Iris pigment epithelial cell (primary cell): ENCODE measurements at places on chromosomes 6 and 20.
A peak's percentile ranks its signal among the peaks of the same experiment; 100 is the strongest.

DNA sequence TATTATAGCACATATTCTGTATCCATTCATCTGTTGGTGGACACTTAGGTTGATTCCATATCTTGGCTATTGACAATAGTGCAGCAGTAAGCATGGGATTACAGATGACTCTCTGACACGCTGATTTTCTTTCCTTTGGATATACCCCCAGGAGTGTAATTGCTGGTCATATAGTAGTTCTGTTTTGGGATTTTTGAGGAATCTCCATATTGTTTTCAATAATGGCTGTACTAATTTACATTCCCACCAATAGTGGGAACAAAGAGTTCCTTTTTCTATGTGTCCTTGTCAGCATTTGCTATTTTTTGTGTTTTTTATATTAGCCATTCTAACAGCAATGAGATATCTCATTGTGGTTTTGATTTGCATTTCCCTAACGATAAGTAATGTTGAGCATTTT is 309.0 kb upstream of the JARID2 start:
- no peak for DNase-seq

GRCh38 chr20:10328897-10329255 is 105.1 kb downstream of the MKKS start:
- no peak for DNase-seq

DNA sequence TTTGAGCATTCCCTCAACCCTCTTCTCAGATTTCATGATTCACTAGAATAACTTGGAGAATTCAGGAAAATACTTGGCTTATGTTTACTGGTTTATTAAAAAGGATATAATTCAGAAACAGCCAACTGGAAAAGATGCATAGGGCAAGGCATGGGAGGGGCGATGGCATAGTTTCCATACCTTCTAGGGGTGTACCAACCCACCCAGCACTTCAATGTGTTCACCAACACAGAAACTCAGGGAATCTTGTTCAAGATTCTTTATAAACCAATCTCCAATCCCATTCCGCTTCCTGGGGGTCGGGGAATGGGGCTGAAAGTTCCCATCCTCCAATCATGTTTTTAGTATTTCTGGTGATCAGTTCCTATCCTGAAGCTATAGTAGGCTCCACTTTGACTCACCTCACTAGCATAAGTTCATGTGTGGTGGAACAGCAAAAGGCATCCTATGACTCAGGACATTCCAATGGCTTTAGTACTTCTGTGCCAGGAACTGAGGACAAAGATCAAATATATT is 164.4 kb downstream of the SIM1 start:
- DNase-seq = peak; percentile 98

- DNase-seq = no peak
Observed at GRCh38 chr6:68978411-68978810, 343.3 kb downstream of the ADGRB3 start.

DNA sequence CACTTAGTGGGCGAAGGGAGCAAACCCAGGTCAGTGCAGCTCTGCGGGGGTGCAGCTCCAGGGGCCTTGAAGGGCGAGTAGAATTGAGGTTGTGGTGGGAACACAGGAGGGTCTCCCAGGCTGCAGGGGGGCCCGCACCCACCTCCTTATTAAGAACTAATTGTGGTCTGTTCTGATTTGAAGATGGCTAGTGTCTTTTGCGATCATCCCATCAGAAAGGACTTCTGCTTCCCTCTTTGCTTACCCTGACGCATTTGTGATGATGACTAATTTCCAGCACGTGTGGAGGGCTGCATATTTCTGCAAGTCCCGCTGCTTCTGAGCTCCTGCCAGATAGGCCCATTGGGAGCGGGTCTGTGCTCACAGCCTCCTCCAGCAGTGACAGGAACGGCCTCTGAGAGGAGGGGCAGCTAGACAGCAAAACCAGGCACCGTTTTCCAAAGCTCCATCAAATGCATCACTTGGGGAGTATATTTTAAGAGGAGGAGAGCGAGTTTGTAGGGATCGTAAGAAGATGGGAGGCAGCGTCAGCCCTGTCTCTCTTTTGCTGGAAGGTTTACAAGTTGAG is 268.9 kb downstream of the CDH4 start:
- DNase-seq = peak; percentile 60

GRCh38 chr6:161590961-161591627 is 317.2 kb upstream of the AGPAT4 start:
- DNase-seq = no peak

GRCh38 chr6:113401231-113401630 is 455.9 kb upstream of the MARCKS start:
- no peak for DNase-seq

GRCh38 chr6:158567871-158568401 is 8.0 kb downstream of the TMEM181 start:
- no peak for DNase-seq

- peak; percentile 29 for DNase-seq
Observed at GRCh38 chr6:51141080-51141479, 322.4 kb downstream of the TFAP2B start.

DNA sequence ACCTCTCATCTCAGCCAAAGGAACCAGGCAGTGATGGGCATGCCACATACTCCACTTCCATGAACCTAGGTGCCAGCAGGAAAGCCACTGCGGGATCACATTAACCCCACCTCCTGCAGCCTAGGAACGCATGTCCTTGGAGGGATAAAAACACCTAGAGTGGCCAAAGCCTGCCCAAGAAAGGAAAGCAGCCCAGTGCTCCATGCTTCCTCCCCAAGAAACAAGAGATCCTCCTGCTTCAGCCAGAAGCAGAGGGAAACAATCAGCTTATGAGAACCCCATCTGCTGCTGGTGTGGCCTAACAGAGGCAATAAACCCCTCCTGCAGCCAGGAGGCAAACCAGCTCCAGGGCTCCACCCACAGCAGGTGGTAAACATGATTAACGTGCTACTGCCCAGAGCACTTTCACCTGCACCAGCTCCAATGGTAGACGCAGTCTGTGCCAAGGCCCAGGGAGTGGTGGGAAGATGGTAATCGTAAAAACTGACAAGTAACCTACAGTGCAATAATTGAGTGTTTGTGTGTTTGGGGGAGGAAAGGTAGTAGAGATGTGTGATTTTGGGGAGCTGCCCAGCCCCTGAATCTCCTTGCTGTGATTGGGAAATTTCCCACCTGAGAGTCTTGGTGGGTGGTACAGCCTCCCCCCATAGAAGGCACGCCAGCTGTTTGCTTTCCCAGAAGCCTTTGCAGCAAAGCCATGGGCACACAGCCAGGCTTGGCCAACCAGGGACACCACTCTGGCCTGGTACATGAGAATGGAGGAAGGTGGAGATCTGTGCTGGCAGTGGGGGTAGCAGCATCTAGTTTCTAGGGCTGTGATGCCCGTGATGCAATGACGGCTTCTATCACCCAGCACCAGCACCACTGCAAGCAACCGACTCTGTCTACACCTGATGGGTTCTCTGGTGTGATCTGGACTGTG is 50.6 kb upstream of the TBC1D7 start:
- DNase-seq = no peak

DNA sequence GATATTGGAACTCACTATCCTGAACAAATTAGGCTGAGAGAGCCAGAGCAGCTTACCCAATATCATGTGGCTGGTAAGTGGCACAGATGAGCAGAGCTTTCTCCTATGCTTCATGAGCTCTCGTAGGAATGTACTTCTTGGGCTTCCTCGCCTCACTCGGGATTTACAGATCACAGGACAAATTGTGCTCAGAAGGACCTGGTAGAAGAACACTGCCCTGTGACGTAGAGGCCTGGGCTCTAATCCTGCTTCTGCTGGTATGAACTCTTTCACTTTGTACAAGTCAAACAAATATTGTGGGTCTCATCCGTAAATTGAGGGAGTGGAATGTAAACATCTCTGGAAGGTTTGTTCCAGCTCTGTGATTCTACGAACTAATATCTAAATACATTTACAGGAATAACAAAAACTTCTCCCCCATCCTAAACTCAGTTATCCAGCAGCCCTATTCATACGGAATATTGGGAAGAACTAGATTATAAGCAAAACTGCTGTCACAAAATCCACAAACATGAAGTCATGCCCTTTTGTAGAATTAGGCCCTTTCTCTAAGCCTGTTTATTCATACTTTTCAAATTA is 187.6 kb downstream of the CLIC5 start:
- peak; percentile 90 for DNase-seq

GRCh38 chr20:63747622-63748069 is 8.1 kb downstream of the SLC2A4RG start:
- no peak for DNase-seq

GRCh38 chr20:35902545-35902941 is 51.8 kb downstream of the SCAND1 start:
- peak; percentile 28 for DNase-seq

- no peak for DNase-seq
Observed at GRCh38 chr6:39073471-39074355, 25.1 kb downstream of the GLP1R start.

DNA sequence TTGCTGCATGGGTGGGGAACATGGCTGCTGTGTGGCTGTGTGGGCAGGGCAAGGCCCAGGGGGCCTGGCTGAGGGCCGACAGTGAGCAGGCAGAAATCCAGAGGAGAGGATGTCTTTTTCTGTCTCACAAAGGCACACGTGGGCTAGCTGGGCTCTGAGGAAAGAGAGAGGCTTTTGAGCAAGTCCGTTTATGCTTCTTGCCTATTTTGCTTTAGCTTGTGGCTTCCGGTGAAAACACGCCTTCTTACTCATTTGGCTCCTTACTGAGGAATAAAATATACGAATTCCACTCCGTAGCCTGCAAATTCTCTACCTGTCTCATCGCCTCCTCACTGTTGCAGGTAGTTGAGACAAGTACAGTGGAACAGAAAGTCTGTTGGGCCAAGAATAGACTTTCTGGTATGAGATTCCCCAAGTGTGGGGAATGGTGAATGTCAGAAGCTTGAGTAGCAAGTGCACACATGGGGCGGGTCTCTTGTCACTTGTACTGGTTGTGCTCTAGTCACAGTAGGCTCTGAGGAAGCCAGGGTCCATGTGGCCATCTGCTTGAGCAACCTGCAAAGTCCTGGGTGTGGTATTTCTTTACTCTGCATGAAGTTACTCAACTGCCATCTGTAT is 28.4 kb downstream of the WRNIP1 start:
- DNase-seq = no peak

- no peak for DNase-seq
Observed at GRCh38 chr6:76495909-76496308, 423.4 kb upstream of the IMPG1 start.
